ENCODE measurements at places on chromosomes 11 and 22.

- DNase-seq = no peak
These were observed 2.7 kb downstream of the P2RY6 start for GRCh38 chr11:73274722-73275380.

GRCh38 chr11:44568331-44568657, 2.8 kb downstream of the CD82 start:
- no peak for DNase-seq

DNA sequence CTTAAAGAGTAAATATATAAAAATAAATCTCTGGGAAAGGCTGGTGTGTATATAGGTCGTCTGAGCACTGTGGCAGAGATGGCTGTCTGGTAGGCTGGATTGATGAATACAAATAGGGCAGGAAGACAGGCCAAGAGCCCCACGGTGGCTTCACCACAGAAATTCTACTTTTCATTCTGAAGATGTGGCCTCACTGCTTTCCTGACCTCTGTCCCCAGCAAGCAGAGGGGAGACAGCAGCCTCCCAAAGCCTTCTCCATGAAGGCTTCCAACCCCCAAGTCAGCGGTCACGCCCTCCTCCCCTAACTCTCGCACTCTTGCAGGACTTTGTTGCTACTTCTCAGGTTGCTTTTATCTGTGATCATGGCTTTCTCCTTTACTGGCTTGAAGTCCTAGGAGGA, 10.6 kb upstream of the KCNJ1 start:
- DNase-seq = no peak

GRCh38 chr22:29480512-29481264, 670 bp downstream of the NEFH start:
- DNase-seq = peak; percentile 55

GRCh38 chr11:42972741-42973140, 339.1 kb upstream of the API5 start:
- DNase-seq = no peak

GRCh38 chr22:48860557-48860956, 967.1 kb downstream of the BRD1 start:
- no peak for DNase-seq

DNA sequence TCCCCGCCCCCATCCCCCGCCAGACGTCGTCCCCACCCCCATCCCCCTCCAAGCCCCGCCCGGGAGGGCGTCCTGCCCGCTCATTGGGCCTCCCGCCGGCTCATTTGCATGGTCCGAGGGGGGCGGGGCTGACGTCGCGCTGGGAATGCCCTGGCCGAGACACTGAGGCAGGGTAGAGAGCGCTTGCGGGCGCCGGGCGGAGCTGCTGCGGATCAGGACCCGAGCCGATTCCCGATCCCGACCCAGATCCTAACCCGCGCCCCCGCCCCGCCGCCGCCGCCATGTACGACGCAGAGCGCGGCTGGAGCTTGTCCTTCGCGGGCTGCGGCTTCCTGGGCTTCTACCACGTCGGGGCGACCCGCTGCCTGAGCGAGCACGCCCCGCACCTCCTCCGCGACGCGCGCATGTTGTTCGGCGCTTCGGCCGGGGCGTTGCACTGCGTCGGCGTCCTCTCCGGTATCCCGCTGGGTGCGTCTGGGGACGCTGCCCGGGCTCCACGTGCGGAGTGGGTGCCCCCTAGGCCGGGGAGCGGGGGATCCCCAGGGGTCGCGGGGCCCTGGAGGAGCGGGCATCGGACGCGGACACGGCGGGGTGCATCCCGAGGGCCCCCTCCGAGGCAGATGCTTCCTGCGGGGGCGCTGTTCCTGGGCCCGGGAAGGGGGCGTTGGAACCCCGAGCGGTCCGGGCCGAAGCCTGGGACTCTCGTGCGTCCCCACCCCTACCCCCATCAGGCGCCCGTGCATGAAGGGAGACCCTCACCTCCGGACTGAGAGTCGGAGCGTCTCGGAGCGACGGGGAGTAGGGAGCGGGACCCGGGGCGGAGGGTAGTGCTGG, at the start of gene PNPLA3:
TSS of gene PNPLA3 (plus strand) at position 175 of the 834 bp plus-strand sequence. CDS start at position 282, 107 bp downstream.
- DNase-seq = peak; percentile 88

DNA sequence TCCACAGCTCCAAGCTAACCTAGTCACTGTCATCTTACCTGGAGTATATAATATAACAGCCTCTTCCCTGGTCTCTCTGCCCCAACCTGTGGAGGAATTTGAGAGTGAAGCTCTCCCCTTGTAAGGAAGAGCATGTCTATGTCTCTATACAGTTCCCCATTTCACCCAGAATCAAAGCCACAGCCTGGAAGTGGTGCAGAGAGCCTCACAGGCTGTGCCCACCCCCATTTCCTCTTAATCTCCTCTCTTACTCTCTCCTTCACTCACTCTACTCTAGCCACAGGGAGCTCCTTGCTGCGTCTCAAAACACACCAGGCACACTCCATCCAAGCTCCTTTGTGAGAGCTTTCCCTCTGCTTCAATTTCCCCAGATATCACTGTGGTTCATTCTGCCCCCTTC, 302.5 kb upstream of the ISX start:
- no peak for DNase-seq

- DNase-seq = no peak
These were observed 14.2 kb upstream of the PRAME start for GRCh38 chr22:22573047-22573889.

DNA sequence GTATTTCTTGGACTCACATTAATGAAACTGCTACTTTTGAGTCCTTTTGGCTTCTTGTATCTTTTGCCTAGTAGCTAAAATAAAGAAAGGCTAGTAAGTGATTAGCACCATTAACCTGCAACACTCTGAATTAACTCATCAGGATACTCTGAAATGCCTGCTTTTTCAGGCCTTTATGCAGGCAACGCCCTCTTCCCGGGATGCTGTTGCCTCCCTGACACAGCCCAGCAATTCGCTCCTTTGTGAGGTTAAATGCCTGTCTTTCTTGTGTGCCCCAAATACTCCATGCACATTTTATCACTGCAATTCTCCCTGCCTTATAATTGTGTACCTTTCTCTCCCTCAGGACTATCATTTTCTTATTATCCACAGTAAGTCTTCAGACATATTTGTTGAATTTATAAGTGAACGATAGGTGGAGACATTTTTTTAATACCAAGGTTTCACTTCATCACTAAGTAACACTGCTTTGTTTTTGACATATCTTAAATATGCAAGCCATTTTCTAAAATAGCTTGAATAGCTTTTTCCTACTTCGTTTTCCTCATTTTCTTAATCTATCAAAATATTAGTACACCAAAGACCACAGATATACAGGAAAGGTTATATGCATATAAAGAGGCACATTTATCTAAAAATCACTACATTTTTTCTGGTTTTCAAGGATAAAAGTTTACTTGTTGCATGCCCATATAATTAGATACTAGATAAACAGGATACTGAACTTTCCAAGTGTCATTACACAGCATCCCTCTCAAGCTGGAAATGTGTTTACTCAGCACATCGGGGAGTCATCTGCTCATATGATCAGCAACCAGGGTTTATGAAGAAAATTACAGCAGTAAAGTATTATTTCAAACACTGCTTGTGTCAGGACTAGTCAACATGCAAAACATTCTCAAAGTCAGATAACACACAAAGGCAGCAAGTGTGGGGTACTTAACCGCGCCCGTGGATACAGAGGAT, 48.5 kb upstream of the DDI1 start:
- DNase-seq = no peak

GRCh38 chr22:26443901-26444690, 15.0 kb downstream of the ASPHD2 start:
- no peak for DNase-seq

DNA sequence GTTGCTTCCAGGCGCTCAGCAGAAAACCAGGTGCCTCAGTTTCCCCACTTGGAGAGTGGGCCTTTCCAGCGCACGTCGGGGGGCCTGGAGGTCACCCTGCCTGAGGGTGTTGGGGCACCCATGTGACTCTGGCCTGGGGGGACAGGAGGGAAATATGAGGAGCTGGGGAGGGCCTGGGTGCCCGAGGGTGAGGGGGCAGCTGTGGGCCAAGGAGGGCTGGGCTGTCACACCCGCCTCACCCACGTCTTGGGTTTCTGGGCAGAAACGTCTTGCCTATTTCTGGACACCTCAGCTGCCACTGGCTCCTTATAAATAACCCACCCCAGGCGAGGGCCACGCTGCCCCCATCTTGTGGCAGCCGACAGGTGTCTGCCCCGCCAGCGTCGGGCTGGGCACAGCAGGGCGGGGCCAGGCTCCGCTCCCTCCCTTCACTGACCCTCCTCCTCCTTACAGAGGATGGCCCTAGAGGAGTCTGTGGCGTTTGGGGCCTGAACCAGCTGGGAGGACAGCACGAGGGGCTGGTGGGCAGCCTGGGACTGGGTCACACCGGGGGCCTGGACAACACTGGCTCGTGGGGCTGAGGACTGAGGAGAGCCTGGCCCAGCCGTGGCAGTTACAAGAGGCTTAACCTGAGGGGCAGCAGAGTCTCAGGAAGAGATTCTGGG, 1.5 kb downstream of the TNNT3 start:
- no peak for DNase-seq

- no peak for DNase-seq
These were observed 102.0 kb upstream of the HSD17B12 start for GRCh38 chr11:43578346-43579170.

DNA sequence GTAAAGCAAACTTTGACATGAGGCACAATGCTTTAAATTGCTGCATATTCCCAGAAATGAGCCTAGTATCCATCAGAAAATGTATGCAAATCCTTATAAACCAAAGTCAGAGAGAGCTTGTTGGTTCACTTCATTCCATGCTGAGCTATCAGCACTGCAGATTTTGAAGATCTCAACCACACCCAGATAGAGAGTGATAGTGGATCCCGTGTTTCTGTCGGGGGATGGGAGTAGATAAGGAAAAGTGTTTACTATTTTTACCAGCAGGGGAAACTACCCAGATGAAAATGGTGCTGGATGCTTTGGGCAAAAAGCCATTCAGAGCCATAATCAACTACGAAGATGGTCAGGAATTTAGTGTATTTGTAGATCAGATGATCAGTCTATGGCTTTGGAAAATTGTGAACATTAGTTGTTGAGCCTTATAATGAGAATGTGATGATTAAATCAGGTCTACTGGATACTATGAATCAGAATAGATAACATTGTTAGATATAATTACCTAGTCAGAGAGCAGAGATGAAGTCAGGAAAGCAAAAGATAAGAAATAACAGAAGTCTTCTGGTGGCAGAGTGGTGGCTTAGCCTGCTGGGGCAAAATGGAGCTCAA, 10.8 kb downstream of the OR51B6 start:
- DNase-seq = no peak

- DNase-seq = no peak
These were observed 97.0 kb downstream of the PKNOX2 start for GRCh38 chr11:125261588-125261987.

DNA sequence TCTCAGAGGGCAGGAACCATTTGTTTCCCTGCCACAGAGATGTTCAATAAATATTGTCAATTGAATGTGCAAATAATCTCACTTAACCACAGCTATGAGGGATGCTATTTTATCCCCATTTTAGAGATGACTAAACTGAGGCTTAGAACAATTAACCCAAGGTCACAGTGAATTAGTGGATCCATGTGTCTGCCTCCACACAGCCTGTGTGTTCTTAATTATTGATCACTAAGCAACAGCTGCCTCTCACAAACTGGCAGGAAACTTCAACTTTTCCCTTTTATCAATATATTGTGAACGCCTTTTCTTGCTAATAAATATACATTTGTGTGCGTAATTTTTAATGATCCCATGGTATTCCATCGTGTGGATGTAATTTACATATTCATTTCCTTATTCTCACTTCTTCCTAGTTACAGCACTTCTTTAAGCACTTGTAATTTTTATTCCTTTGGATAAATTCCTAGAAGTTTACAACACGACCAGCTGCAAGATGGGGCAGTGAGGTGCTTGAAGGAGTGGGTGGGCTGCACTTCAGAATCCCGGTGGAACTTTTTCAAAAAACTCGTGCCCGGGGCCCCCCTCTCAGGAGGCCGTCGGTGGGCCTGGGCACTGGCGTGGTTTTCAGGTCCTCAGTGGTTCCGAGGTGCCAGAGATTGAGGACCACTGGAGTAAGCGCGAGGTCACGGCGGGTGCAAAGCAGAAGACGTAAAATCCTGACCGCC, 915 bp upstream of the SREBF2 start:
- no peak for DNase-seq

DNA sequence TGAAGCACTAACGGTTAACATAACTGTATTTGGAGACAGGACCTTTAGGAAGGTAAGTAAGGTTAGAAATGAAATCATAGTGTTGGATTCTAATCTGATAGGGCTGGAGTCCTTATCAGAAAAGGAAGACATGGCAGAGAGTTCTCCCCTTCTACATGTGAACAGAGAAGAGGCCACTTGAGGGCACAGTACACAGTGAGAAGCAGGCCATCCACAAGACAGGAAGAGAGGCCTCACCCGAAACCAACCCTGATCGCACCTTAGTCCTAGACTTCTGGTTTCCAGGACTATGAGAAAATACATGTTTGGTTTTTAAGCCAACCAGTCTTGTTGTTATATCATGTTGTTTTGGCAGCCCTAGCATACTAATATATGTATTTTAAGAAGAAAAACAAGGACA, 170.0 kb downstream of the LRRC4C start:
- DNase-seq = no peak

DNA sequence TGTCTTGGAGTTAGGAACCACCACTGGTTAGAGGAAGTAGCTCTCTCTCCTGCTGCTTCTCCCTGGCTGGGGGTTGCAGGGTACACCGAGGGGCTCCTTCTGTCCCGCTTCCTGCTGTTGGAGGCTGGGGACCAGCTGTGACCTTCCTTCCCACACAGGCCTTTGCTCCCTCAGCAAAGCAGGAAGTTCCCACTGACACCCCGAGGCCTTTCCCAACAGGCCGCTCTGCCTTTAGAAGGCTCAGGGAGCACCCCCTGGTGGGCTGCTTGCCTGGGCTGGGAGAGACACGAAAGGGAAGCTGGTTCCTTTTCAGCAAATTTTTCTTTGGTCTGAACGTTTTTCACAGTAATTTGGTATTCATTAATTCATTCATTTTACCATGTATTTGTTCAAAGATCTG, 527.9 kb upstream of the B3GAT1 start:
- DNase-seq = no peak

DNA sequence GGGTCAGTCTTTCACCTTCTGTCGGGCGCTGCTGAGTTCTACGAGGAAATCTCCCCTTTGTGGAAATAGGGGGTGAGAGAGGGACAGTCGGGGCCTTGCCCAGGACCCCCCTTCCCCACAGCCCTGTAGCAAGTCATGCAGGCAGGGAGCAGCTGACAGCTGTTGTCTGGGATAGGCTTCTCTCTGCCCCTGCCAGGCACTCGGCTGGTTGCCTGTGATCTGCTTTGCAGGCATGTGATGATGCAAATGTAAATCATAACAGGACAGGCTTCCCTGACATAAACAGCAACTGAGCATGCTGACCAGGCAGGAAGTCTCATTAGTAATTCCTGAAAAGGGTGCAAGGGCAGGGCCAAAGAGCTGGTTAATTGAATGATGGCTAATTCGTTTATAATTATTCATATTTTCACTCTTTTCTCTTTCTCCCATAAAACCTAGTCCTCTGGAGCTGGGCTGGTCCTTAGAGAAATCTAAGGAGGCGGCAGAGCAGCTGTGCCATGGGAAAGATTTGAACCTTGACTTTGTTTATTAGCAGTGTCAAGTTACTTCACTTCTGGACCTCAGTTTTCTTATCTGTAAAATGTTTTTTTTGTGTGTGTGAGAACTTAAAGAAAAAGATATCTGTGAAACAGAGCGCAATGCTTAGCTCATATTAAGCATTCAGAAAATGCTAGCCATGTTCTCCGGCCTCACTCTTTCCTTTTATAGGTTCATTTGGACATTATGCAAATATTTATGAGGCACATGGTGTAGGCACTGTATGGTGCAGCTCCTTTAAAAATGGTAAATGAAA, 129.7 kb downstream of the LDLRAD3 start:
- no peak for DNase-seq

GRCh38 chr11:45884596-45885185, 760 bp upstream of the MAPK8IP1 start:
- no peak for DNase-seq

Measured in activated naive CD4-positive, alpha-beta T cell treated with anti-CD3 and anti-CD28 coated beads, Interleukin-2, amount 10 ng/mL, durations not matched to agents 7 days and 5 days (primary cell).